ENCODE measurements at places on chromosomes 5 and 9.
A peak's percentile ranks its signal among the peaks of the same experiment; 100 is the strongest.

DNA sequence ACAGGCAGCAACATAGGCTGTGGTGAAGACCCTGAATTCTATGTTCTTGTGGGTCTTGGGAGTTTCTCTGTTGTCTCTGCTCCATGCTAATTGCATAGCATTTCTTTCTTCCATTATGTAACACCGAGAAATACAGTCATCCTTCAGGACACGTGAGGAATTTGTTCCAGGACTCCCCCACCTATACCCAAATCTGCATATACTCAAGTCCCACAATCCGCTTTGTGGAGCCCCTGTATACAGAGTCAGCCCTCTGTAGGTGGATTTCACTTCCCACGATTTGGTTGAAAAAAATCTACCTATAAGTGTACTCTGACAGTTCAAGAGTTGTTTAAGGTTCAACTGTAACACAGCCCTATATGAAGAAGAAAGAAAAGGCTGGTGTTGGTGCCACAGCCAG, 22.1 kb downstream of the ANKRD33B start:
- DNase-seq = no peak

GRCh38 chr5:41094871-41095270, 23.7 kb upstream of the MROH2B start:
- DNase-seq = no peak

- DNase-seq = peak; percentile 34
Observed at GRCh38 chr9:92483627-92484545, 1.6 kb upstream of the ASPN start.

- no peak for DNase-seq
Observed at GRCh38 chr9:35845824-35846771, 17.1 kb downstream of the TMEM8B start.

All from dermis microvascular lymphatic vessel endothelial cell (primary cell).